Stimulated activated CD8-positive, alpha-beta memory T cell treated with anti-CD3 and anti-CD28 coated beads, Interleukin-15, amount 100 ng/mL, for 48 hours (primary cell): ENCODE measurements at places on chromosomes 7 and 10.

DNA sequence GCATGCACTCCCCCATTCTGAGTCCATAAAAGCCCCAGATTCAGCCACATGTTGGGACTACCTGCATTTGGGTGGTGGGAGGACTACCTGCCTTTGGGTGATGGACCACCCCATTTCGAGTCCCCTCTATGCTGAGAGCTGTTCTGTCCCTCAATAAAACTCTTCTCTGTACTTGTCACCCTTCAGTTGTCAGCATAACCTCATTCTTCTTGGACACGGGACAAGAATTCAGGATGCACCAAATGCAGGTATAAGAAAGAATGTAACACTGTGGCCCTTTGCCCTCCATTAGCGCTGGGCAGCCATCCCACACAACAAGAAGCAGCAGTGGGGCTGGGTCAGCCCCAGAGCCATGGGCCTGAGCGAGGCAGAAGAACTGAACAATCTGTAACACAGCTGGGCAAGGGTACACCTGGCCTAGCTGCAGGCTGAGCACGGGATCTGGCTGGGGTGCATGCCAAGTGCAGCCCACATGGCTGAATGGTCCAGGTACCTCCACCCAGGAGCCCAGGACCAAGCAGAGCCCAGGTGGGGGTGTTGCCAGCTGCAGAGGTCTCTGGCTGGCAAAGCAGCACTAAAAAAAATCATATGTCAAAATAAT, 1344.3 kb upstream of the LRRTM3 start:
- no peak for DNase-seq

DNA sequence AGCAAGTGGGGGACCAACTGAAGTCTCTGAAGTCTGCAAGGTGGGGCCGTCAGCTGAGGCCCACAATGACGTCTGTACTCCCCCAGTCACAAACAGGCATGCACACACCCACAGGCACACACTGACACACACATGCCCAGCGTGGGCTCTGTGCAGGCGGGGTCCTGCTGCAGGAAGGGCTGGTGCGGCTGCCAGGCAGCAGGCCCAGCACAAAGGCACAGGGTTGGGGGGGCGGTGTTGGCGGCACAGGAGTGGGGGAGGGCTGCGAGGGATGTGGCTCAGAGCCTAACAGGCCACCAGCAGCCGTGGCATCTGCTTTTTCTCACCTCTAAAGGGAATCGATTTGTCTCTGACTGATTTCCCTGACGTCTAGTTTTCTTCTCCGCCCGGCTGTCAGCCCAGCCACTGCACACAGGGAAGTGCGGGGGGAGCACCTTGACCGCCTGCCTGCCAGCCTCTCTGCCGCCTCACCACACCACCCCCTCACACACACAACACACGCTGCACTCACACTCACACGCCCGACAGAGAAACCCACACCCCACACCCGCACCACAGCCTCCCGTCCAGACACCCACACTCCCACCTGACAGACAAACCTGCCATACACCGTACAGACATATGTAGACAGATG, 43.5 kb upstream of the ZMIZ1 start:
- DNase-seq, result peak; percentile 34

DNA sequence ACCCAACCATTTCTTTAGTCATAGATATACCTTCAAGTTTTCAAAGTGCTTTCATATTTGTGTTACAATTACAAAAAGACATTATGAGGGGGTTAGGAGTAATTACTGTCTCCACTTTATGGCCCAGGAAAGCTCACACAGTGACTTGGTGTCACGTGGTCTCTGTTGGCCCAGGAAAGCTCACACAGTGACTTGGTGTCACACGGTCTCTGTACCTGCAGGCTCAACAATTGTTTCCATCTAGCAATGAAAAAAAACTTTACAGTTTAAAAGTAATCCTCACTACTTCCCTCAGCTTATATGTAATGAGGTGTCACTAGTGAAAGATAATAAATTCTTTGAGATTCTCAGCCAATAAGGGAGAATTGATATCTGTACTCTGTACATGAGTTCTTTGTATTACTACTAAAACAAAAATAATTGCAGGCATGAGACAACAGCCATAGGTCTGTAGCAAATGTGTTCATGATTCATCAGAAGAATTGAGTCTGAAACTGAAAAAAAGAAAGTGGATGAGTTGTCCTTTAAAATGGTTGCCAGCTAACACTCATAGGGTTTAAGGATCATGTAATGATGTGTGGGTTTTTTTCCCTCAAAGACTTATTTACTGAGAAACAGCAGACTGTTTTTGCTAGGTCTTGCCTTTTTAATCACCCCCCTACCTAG, 10.9 kb downstream of the OGDH start:
- DNase-seq, result no peak

GRCh38 chr7:78253850-78254725, 455.5 kb downstream of the PHTF2 start:
- no peak for DNase-seq

DNA sequence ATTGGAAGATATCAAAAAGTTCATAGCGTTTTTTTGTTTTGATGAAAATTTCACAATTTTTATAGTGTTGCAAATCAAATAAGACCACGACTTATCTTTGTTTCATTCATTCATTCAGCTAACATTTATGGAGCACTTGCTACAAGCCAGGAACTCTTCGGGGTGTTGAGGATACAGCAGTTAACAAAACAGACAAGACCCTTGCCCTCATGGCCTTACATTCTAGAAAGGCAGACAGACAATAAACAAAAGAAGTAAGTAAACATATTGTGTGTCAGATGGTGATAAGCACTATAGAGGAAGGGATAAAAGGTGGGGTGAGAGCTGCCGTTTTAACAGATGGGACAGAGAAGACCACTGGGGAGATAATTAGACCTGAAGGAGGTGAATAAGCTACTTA, 41.6 kb upstream of the GSAP start:
- no peak for DNase-seq

- DNase-seq, result no peak
These were observed 4.6 kb upstream of the RADIL start for GRCh38 chr7:4888161-4888560.

DNA sequence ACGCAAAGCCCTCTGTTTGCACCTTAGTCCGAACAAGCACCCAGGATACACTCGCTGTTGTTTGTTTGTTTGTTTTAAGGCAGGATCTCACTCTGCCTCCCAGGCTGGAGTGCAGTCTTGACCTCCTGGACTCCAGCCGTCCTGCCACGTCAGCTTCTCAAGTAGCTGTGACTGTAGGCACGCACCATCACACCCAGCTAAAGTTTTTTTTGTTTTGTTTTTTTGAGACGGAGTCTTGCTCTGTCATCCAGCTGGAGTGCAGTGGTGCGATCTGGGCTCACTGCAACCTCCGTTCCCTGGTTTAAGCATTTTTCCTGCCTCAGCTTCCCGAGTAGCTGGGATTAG, 76.8 kb downstream of the CTBP2 start:
- no peak for DNase-seq

DNA sequence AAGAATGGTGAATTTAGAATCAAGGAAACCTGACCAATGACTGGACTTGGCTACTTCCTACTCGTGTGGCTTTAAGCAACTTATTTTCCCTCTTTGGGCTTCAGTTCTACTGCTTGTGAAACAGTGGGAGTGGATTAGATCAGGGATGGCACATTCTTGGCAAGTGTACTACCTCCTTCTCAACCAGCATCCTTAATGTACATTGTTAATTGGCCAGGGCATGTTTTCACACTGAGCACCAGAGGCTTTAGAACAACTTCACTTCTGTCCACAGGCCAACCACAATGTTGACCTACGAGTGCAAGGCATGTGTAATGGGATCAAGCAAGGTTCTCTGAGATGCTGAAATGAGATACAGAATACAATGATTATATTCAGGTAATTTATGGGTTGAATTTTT, 315.3 kb downstream of the ADRA2A start:
- no peak for DNase-seq

DNA sequence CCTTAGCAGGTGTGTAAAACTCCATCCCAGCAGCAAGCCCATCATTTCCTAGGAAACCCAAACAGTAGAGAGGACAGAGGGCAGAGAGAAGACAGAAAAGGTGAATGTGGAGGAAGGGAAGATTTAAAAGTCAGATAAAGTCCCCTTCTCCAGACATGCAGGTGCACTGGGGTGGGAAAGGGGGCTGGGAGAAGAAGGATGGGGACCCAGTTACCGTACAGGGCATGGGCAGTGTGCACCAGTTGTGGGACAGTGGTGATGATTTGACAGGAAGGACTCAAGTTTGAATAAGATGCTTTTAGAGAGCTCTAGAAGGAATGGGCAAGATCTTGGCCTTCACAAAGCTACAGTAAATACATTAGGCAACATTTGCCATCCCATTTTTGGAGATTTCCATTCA, 110.7 kb upstream of the PLXNA4 start:
- DNase-seq, result no peak

DNA sequence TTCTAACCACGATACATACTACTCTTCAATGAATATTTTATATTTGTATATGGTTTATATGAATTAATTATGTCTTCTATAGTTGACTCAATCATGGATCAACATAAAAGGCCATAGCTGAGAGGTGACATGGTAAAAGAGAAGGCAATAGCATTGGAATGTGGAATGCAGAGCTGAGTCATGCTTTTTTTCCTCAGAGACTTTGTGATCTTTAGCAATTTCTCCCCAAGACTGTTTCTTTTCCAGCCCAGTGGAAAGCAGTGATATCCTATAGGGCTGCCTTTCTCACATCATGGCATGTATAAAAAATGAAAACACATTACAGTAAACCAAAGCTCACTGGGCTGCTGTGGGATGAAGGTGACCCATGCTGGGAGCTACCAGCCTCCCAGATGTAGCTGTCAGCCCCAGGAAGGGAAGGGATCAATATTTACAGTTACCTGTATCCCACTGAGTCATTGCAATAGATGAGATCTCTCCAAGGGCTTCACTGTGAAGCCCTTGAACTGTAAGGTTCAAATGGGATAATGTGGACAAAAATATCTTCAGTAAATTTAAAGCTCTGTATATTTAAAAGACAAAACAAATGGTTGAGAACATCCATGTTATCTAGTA, 30.2 kb downstream of the SLC39A12 start:
- no peak for DNase-seq

- no peak for DNase-seq
These were observed 15.3 kb upstream of the CHST12 start for GRCh38 chr7:2387897-2388636.

- no peak for DNase-seq
These were observed 43.9 kb upstream of the ARHGAP12 start for GRCh38 chr10:31972519-31973041.

DNA sequence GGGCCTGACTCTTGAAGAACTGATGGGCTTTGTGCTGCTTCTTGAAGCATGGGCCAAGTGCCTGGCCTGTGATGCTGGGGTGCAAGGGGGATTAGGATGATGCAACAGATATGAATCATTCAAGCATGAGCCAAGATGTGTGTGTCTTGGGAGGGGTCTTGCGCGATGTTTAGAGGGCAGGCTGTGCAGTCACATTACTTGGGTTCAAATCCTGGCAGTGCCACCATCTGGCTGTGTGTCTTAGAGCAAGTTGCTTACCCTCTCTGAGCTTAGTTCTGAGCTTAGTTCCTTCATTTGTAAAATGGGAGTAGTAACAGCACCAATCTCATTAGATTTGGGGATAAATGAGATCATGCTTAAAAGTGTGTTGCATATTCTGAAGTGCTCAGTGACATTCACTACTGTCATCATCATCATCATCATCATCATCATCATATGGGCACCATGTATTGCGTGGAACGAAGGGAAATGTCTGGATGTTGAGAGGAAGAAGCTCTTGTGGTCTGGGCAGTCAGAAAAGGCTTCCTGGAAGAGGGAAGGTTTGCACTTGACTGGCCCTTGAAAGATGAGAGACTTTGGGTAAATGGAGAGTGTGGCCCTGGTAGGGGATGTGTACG, 9.3 kb downstream of the UNC5B start:
- no peak for DNase-seq

DNA sequence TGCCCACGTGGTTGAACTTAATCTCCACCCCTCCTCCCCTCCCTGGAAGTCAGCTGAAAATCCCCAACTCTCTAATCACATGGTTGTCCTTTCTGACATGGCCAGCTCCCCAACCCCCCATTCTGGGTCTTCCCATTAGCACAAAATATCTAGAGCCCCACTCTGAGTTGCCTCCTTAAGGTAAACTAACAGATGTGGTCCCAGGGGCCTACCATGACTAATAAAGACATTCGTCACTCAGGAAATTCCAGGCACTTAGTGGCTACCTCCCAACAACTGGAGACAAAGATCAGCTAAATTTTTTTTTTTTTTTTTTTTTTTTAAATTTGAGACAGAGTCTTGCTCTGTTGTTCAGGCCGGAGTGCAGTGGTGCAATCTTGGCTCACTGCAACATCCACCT, 21.1 kb downstream of the CCDC126 start:
- no peak for DNase-seq
